GM06990 (cell line): ENCODE measurements at places on chromosomes 6 and 20.

DNA sequence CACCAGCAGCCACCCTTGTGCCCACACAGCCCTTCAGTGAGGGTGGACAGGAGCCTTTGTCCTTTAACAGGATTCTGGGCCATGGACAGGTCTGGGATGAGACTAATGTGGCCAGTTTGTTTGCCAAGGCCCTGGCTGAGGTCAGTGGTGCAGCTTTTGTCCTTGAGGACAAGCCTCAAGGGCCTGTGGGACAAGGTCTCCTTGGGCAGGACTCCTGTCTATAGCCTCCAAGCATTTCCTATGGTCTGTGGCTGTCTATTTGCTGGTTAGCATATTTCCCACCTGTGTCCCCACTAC, 44.1 kb downstream of the SUN5 start:
- no peak for DNase-seq

DNA sequence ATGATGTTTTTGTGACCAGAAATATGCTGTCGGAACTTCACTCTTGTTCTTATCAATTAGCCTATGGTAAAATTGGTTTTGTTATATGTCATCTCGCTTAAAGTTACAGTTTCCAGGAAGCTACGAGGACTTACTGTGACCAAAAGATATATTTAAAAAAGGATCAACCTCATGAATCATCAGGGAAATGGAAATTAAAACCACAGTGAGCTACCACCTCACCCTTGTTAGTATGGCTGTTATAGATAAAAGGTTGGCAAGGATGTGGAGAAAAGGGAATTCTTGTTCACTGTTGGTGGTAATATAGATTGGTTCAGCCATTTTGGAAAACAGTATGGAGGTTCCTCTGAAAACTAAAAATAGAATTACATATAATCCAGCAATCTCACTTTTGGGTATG, 14.3 kb upstream of the INSM1 start:
- no peak for DNase-seq

GRCh38 chr6:1672379-1672778, 62.7 kb downstream of the FOXC1 start:
- DNase-seq, result no peak

DNA sequence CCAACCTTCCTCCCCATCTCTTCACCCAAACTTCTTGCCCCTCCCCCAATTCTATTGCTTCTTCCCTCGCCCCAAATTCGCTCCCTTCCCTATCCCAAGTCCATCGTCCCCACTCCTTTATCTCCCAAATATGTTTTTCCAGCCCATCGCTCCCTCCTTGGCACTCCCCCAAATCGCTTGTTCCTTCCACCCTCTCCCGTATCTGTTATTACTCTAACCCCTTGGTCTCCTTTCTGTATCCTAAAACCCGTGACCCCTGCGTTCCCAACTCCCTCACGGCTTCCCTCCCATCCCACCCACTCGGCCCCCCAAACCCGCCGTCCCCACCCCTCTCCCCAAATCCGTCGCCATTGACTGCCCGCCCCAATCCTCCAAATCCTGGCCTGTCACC, 584 bp downstream of the MTCH1 start:
- DNase-seq, result no peak

DNA sequence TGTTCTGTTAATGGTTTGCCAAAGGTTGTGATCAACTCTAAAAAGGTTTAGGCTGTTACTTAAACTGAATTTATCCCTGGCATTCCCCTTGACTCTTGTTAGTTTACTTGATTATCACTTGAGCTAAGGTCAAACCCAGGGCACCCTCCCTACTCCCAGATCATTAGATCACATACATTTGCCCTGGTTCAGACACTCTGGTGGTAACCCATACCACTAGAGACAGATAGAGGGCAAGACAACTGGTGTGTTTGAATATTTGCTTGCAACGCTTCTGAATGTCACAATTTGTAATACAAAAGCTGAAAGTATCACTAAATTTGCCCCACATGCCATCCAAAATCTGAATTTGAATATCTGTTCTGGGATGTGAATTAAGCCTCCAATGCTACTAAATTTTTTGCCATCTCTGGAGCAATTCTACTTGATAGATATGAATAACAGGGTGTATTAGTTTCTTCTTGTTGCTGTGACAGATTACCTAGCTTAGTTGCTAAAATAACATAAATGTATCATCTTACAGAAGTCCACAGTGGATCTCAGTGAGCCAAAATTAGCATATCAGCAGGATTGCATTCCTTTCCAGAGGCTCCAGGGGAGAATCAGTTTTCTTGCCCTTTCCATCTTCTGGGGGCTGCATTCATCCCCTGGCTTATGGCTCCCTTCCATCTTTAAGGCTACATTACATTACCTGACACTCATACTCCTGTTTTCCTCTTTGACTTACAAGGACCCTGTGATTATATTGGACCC, 45.4 kb downstream of the FIG4 start:
- no peak for DNase-seq

- DNase-seq, result no peak
Observed at GRCh38 chr6:113742342-113742741, 114.8 kb upstream of the MARCKS start.

- DNase-seq, result no peak
Observed at GRCh38 chr6:167226791-167227190, 64.3 kb upstream of the UNC93A start.

- no peak for DNase-seq
Observed at GRCh38 chr20:11646359-11646758, 271.3 kb upstream of the BTBD3 start.

DNA sequence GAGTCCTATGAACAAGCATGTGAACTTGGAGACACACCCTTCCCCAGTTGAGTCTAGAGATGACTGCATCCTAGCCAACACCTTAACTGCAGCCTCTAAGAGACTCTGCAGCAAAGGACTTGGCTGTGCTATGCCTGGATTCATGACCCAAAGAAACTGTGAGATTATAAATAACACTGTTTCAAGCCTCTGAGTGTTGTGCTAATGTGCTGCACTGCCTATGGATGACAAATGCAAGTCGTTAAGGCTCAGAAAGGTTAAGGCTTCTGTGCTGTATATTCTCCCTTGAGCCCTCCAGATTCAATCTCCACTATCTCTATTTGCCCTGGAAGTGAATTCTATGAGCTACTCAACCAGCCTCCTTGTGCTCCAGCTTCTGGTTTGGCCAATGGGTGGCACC, 116.5 kb upstream of the CBLN4 start:
- no peak for DNase-seq

DNA sequence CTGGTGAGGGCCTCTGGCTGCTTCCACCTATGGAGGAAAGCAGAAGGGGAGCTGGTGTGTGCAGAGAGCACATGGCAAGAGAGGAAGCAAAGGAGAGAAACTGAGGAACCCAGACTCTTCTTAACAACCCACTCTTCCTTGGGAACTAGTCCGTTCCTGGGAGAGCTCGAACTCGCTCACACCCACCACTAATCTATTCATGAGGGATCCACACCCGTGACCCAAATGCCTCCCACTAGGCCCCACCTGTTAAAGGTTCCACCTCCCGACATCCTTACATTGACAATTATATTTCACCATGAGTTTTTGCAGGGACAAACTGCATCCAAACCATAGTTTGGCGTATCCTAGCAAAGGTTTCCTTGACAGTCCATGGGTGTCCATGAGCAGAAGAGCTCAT, 123.2 kb downstream of the TBC1D7 start:
- no peak for DNase-seq

- DNase-seq, result no peak
Observed at GRCh38 chr6:128358244-128358776, 162.1 kb downstream of the PTPRK start.

DNA sequence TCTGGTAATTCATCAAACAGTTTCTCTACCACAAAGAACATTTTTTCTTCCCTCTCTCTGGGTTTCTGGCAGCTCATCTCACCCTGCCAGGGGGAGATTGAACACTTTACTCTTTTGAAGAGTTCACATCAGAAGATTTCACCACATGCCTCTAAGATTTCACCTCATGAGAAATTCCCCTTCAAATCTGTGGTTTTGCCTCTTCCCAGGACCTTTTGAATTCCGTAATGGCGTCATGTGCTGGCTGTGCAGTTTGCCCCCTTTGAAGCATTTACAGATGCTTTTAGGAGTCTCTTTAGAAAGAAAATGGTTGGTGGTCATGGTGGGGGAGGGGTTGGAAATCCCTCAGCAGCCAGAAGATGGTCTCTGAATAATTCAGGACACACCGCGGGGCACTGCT, 486.1 kb downstream of the QKI start:
- no peak for DNase-seq

DNA sequence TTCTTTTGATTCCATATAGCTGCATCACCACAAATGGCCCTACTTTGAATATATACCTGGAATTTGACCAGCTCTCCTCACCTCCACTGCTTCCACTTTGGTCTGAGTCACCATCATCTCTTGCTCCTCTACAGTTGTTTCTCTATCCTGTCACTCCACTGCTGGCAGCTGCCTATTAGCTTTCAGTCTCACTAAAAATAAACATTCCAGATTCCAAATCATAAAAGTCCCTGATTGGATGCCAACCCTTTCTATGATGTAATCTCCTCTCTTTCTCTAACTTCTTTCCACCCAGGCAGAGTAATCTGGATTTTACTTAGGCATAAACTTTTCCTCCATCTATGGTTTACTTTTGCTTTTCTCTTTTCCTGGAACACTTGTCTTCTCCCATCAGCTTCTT, 49.1 kb downstream of the RFPL4B start:
- DNase-seq, result no peak

DNA sequence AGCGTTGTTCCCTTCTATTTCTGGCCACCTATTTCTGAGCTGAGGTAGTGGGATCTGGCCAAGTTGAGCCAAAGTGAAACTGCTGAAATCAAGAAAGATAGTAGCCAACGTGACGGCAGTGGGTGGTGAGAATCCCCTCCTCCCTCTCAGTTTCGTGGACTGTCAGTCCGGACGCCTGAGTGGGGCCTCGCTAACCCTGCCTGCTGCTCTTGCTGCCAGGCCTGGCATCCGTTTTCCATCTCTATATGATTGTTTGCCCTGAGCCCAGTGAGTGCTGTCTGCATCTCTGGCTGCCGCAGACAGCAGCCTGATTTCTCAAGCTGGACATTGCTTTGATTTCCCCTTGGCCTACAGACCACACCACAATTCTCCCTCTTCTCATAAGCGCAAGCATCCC, 23.5 kb upstream of the PAX1 start:
- DNase-seq, result no peak

- no peak for DNase-seq
Observed at GRCh38 chr6:67759001-67759400, 876.1 kb upstream of the ADGRB3 start.

DNA sequence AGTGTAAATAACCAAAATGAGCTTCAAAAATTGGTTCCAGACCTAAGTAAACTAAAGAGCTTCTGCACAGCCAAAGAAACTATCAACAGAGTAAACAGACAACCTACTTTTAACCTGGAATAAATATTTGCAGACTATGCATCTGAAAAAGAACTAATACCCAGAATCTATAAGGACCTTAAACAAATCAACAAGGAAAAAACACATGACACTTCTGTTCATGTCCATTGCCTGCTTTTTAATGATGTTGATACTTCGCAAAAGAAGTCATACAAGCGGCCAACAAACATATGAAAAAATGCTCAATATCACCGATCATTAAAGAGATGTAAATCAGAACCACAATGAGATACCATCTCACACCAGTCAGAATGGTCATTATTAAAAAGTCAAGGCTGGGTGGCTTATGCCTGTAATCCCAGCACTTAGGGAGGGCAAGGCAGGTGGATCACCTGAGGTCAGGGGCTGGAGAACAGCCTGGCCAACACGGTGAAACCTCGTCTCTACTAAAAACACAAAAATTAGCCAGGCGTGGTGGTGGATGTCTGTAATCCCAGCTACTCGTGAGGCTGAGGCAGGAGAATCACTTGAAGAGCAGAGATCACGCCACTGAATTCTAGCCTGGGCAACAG, 42.5 kb upstream of the DST start:
- DNase-seq, result no peak

- DNase-seq, result no peak
Observed at GRCh38 chr20:61355585-61355984, 103.5 kb downstream of the CDH4 start.

DNA sequence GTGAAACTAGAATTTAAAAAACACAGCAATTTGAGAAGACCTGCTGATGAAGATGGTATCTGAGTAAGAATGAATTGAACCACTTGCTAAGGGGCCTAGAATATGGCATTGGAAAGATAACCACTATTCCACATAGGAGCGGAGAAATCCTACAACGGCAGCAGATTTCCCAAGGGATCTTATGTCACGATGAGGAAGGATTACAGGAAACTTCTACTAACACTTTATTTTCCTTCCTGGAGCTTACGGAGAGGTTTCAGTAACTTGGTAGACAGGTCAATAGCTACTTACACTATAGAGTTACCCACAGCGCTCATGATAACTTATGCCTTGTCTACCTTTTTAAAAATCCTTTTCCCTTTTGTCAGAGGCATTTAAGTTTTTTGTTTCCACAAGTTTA, 11.8 kb upstream of the TCF21 start:
- DNase-seq, result no peak

DNA sequence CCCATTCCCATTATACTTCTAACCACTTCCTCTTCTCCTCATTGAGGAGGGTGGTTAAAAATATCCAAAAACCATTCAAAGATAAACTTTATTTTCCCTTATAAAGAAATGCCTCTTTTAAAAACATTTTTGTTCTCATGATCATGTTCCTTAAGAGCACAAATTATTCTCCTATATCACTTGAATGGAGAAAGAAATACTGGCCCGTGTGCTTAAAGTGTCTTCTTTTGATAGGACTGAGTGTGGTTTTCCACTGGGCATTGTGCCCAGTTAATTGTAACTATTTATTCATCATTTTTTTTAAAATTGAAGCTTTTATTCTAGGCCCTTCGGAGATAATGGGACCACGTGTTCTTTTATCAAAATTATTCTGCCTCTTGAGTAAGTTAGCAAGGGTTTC, 871.5 kb downstream of the QKI start:
- DNase-seq, result no peak

DNA sequence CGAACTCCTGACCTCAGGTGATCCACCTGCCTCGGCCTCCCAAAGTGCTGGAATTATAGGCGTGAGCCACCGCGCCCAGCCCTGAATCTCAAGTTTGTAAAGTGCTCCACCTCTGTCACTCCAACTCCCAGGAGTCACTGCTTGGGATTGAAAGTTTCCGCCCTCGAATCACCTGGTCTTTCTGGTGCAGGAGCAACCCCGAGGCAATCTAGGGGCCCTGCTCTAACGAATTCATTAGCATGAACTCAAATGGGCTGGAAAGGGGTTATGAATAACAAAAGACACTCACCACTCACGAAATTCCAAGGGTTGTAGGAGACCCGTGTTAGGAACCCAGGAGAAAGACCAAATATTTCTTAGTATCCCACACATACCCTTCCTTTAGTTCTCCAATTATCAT, 26.1 kb downstream of the RBCK1 start:
- no peak for DNase-seq
